ENCODE measurements at places on chromosomes 13 and 19.
A peak's percentile ranks its signal among the peaks of the same experiment; 100 is the strongest.

DNA sequence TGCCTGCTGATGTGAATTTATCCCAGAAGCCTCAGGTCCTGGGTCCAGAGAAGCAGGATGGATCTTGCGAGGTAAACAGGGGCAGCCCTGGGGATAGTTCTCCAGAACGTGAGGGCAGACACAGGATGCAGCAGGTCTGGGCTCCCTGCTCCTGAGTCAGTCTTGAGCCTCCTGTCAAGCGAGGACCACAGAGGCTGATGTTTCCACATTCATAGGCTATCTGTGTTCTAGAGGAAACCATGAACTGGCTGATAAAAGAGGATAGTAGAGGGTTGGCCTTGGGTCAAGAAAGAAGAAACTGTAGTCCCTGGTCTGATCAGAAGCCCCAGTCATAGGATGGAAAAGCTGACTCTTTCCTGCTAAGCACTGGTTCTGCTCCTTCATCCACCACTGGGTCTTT lies 2.2 kb downstream of the ZNF175 start:
- no peak for DNase-seq

DNA sequence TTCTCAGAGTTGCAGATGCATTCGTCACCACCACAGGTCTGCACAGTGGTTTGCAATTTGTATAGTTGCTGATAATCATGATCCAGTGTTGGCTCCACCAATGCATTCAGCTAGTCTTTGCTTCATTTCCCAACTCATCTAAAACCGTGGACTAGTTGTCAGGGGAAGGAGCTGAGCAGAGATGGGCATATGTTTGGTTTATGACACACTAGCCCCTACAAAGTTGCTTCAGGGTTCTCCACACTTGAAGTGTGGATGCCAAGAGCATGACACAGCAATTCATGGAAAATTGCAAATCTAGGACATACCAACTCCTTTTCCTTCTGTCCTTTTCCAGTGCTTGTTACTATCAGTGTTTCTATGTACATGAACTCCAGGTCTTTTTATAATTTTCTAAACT lies 168.0 kb downstream of the TNFSF13B start:
- no peak for DNase-seq

GRCh38 chr19:10085641-10086590 lies at the start of gene SHFL:
TSS of gene SHFL (plus strand) at chr19:10086317. CDS start at chr19:10086428, 111 bp downstream.
- peak; percentile 80 for DNase-seq

DNA sequence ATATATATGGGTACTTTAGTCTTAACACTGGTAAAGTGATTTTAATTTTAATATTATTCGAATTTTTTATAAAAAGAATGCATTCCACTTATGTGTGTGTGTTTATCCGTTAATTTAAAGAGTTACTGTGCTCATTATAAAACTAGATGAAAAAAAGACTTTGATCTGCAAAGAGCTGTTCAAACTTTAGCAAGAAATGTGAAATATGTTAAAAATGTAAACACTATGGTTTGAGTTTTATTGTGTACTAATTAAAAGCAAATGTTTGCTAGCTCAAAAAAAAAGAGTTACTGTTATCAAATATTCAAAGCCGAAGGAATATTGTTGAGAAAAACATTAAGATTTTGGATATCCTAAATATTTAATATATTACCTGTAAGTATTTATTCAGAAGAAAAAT lies 34.5 kb downstream of the UFM1 start:
- no peak for DNase-seq

DNA sequence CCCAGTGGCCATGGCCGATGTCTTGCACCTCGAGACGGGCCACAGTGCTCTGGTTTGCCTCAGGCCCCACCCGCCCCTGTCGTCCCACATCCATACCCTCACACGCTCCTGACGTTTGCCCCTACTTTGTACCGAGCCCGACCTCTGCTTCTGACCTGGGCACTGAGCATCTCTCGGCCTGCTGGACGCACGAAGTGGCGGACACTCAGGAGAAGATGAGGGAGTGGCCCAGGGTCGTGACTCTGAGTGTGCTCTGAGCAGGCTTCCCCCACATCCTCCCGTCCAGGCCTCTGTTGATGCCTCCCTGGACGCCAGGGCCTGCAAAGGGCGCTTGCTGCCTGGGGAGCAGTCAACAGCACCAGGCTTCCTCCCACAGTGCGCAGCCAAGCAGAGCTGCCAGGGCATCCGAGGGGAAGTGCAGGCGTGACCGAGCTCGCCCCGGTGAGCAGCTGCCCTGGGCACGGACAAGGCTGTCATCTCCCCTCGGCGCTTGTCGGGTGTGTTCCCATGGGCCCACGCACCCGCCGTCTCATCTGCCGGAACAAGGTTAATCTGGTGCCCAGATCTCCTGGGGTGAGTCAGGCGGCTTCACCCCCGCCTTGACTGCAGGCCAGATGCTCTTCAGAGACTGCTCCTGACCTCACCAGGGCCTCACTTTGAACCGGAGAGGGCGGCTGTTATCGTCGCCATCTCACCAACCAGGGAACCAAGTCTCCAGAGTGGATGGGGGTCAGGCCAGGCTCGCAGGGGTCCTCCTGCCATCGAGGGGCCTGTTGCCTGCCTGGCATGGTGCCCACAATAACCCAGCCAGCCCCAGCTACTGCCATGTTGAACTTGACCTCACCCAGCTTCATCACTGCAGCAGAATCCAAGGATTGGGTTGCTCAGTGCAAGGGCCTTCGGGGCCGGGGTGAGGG lies 27.2 kb downstream of the COMP start:
- DNase-seq: peak; percentile 30

DNA sequence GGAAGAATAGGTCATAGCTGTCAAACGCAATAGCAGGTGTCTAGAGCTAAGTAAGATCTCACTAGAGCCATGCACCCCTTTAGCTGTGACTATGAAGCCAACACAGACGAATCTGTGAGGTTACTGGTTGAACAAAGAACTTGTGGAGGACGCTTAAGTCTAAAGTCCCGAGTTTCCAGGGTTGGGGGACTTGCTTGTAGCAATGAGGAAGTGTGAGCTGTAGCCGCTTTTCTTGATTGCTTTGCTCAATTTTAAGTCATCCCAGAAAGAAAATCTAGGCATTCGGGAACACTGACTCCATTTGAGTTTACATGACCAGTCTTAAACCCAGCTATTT lies 1.6 kb downstream of the GPC5 start:
- no peak for DNase-seq

DNA sequence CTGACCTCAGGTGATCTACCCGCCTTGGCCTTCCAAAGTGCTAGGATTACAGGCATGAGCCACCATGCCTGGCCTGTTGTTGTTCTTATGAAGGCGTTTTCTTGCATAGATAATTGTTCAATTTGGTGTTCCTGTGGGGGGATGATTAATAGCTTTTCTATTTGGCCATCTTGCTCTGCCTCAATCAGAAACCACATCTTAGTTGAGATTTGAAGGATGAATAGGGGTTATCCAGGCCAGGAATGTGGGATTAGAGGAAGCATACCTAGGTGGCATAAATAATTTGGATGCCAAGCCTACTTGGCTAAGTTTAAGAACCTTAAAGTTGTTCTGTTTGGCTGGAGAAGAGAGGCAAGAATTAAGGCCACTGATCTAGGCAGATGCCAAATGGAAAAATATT lies 44.4 kb downstream of the CCNA1 start:
- no peak for DNase-seq

- no peak for DNase-seq
Measured at GRCh38 chr13:110458594-110459365, 102.7 kb downstream of the RAB20 start.

DNA sequence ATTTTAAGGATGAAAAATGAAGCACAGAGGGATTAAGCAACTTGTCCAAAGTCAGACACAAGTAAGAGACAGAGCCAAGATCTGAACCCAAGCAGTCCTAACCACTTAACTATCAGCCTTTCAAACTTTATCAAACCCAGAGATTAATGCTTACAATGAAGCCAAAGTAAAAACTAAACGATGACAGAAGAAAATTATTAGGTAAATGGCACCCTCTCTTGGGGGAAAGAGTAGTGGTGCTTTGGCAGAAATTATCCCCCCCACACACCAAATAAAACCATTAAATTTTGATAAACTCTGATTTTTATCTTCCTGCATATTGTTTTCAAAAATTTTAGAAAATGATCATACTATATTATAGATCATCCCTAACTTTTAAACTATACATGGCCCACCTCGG lies 329.2 kb downstream of the SLC7A1 start:
- no peak for DNase-seq

GRCh38 chr19:39132344-39132969 lies 6.9 kb downstream of the PAK4 start:
- no peak for DNase-seq

GRCh38 chr13:91052876-91053275 lies 294.6 kb upstream of the MIR17HG start:
- DNase-seq: no peak

DNA sequence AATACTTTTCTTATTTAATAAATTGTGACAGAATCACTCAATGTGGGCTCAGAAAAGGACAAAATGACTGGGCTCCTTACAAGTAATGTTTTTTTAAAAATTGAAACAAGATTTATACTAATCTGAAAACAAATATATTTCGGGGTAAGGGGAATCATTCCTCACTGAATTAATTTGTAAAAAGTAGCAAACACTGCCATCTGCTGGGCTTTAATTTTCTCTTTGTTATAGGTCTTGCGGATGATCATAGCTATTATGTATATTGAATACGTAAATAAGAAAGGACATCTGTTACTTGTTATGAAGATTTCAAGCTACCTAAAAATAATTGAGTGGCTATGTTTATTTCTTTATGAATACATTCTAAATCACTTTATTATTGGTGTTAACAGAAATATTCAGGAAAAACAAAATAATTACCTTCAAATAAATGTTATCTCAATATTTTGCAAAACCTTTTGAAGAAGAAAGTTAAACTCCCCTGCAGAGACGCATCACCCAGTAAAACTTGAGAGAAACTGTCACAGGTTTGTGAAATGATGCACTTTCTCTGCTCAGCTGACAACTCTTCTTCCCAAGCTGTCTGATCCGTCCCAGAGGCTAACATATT lies 17.8 kb upstream of the ENOX1 start:
- DNase-seq: peak; percentile 34

DNA sequence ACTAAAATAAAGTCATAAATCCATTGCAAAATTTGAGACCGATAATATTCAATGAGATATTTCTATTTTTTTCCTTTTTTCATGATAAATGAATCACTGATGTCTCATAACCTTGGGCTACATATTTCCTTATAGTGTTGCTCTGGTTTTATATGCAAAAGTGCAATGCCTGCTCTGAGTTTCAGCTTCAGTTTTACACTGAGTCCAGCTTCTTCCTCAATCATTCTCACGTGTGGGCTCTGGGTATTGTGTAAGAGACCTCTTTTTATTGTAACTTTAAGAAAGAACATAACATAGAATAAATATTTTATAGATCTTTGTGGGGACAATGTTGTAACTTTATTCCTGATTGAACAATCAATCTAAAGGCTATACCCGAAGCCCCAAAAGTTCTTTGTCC lies 280.2 kb upstream of the EDNRB start:
- no peak for DNase-seq

GRCh38 chr19:57800696-57801095 lies 14.0 kb downstream of the ZNF552 start:
- DNase-seq: no peak

- DNase-seq: no peak
Measured at GRCh38 chr19:28142258-28142657, 1070.7 kb downstream of the UQCRFS1 start.
